Fibroblast of skin of left quadriceps (primary cell): ENCODE measurements at places on chromosomes 2 and 18.

DNA sequence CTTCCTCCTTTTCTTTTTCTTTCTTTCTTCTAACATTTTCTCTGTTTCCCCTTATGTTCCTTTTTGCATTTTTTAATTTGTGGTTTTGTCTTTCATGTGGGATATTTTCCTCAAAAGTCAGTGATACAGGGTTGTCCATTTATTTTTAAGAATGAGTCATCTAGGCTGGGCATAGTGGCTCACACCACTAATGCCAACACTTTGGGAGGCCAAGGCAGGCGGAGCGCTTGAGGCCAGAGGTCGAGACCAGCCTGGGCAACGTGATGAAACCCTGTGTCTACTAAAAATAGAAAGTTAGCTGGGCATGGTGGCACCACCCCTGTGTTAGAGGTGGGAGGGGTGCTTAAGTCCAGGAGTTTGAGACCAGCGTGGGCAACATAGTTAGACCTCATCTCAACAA is 35.8 kb downstream of the KATNAL2 start:
- DNase-seq: no peak

DNA sequence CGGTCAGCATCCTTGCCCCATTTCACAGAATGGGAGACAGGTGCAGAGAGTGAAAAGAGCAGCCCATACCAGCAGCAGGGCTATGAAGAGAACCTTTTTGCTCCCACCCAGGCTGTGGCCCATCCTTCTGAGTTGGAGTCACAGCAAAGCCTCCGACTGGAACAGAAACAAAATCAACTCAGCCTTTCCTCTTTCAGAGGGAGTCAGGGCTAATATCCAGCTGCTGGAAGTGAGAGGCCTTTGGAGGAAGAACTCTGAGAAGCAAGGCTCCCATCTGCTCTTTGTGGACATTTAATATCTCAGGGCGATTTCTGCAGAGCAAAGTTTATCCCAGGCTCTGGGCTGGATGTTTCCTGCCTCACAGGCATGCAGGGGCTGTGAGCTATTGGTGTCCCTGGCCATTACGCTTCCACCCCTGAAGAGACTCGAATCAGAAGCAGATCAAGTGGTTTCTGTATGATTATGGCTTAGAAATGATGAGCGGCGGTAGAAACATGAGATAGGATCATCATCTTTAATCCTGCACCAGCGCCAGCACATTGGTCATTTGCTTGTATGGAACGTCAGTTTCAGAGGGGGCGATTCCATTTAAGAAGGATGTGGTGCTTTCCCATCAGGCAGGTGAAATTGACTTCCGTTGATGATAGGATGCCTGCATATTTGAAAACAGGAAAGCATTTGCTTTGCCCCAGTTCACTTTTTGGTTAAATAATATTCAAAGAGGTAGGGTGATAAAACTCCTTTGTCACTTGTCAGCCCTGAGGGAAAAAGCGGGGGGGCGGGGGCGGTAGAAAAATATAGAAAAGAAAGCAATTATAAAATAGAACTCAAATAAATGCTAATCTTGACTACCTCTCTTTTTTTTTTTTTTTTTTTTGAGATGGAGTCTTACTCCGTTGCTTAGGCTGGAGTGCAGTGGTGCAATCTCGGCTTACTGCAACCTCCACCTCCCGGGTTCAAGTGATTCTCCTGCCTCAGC is 152.4 kb downstream of the LRRC30 start:
- DNase-seq: no peak

DNA sequence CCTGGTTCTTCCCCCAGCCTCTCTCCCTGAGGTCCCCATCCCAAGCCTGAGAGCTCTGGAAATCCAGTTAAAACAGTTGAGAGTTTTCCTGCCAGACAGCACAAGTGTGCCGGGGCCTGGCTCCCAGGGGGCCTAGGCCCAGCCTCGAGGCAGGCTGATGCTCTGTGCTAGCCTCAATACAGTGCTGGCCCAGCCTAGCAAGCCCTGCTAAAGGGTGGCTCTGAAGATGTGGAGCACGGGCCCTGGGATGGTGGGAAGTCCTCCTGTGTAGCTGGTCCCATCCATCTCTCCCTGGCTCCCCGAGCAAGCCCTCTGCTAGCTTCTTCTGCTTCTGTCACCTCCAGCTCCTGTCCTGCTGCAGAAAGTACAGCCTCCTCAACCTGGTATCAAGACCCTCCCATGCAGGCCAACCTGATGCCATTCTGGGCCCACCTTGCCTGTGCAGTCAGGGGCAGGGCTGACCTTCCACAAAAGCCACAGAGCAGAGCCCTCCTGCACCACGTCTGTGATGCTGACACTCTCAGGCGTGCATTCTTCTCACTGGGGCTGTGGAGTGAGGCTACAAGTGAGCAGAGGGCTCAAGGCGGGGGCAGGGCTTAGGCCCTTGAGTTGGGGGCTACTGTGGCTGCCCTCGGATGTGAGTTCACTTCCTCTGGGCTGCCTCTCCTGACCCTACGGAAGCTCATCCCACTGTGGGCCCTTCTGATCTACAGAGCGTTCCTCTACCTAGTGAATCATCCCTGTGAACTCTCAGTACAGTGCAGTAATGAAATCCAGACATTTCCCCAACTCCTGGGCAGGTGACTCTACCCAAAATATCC is 60.1 kb upstream of the LAPTM4A start:
- no peak for DNase-seq

DNA sequence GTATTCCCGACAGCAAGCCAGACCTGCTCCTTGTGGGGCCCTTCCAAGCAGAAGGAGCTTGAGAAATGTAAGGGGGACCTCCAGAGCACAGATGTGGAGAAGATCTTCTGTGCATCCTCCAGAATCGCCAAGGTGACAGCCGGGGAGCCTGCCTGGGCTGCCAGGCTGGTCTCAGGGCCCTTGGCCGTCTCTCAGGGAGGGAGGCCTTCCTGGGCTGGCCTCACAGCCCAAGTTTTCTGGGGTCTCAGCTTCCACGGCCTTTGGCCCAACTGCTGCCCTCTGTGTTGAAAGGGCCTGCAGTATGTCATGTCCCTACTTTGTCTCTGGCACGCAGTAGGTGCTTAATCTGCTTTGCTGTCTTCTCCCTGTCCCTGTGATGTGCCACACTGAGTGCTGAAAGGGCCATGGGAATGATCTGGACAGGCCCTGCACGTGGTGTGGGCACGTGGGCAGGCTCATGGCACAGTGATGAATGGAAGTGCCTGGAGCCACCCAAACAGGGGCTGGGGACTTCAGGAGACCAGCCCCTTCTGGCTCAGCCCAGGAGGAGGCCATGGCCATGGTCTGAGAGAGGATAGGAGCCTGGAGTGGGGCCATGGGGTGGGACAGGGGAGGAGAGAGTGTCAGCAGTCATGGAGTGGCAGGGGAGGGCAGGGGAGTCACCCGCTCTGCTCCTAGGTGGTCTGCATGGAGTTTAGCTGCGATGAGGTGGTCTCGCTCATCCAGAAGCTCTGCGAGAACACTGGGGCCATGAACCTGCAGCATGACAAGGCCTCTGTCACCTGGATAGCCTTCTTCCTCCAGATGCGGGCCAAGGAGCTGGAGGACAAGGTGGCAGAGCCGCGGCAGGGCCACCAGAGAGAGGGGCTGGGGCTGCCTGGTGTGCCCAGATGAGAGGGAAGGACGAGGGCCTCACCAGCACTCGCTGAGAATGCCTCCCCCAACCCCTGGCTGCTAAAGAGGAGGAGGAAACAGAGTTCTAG is 35.4 kb downstream of the HJURP start:
- DNase-seq: no peak

- DNase-seq: no peak
Measured at GRCh38 chr18:23487738-23488570, 15.4 kb upstream of the RMC1 start.

- DNase-seq: no peak
Measured at GRCh38 chr2:83470928-83471327, 988.2 kb downstream of the SUCLG1 start.

DNA sequence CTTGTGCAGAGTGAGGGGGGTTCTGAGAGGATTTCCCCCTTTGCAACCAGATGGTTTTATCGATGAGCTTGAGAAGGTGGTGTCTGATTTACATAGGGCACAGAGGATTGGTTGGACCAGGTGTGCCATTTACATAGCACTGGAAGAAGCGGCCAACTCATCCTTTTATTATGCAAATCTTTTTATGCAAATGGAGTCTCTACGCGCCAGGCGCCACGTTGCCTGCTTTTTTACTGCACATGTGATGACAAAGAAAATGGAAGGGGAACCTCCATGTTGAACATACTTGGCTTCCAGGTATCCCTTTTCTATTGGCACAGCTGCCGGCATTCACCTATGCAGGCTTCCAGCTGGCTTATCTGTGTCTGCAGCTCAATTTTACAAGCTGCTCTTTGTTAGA is 18.4 kb upstream of the TXNL4A start:
- no peak for DNase-seq

GRCh38 chr18:76654577-76654976 is 159.5 kb upstream of the ZNF516 start:
- peak; percentile 21 for DNase-seq

GRCh38 chr2:239276851-239277250 is 124.0 kb downstream of the HDAC4 start:
- DNase-seq: no peak

DNA sequence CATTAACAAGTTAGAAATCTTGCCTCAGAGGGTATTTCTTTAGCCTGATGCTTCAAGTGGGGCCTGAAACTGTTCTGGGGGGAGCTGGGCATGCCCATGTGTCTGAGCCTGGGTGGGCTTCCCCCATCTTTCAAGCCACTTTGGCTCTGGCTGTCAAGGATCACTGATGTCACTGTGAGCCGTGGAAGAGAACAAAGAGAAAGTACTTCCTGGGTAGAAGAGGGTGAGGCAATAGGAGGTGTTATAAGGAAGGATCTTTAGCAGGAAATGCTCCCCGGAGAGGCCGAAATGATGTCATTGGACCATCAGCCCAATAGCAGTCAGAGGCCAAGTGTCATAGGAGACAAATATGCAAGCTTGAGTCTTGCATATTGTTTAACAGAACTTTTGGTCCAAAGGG is 228.4 kb upstream of the MEX3C start:
- no peak for DNase-seq

- no peak for DNase-seq
Measured at GRCh38 chr2:151399981-151400380, 9.7 kb upstream of the RIF1 start.
